HFFc6 (cell line): ENCODE measurements at places on chromosomes 5 and 9.
A peak's percentile ranks its signal among the peaks of the same experiment; 100 is the strongest.

DNA sequence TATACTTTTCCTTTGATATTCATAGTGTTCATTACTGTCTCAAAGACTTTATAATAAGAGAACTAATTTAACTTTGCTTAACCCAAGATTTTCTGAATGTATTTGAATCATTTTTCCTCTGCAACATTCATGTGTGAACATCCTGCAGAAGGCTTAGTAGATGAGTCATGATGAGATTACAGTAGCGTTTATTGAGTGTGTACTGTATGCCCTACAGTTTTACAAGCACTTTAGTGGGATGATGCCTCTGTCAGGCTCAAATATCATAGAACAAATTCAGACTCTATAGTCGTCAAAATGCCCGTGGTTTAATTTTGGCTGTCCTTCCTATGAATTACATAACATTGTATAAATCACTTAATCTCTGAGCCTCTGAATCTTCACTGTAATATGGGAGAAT, 41.2 kb downstream of the FYB1 start:
- DNase-seq = peak; percentile 78

DNA sequence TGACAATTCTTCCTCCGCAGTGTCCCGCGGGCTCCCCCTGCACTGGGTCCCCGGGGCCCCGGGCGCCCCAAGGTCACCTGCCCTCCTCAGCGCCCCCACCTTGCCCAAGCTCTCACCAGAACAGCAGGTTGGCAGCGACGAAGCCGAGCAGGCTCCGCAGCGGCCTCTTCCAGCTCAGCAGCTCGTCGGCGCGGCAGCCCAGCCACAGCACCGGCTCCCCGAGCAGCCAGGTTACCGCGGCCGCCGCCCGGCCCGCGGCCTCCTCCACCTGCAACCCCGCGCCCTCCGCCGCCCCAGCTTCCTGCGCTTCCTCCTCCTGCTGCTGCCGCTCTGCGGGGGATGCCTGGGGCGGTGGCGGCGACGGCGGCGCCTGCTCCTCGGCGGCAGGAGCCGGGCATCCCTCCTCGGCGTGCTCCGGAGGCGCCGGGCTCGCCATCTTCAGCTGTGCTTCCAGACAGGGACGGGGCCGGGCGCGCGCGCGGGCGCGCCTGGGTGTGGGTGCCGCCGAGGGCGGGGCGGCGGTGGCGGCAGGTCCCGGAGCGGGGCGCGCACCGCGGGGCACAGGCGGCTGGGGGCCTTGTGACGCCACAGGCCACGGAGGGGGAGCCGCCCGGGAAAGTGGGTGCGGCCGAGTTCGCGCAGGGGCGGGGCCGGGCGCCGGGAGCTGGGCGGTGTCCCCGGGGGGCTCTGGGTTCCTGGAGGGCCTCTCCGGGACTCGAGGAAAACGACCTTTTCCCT, at the start of gene RETREG1:
RETREG1 (minus strand) TSS at position 462 of the 738 bp plus-strand sequence; CDS start at position 436, 26 bp downstream.
- DNase-seq = no peak

- DNase-seq = no peak
These were observed 171.2 kb upstream of the DMAC1 start for GRCh38 chr9:7970681-7971330.

GRCh38 chr5:15558681-15559080, 58.7 kb downstream of the FBXL7 start:
- DNase-seq = no peak

DNA sequence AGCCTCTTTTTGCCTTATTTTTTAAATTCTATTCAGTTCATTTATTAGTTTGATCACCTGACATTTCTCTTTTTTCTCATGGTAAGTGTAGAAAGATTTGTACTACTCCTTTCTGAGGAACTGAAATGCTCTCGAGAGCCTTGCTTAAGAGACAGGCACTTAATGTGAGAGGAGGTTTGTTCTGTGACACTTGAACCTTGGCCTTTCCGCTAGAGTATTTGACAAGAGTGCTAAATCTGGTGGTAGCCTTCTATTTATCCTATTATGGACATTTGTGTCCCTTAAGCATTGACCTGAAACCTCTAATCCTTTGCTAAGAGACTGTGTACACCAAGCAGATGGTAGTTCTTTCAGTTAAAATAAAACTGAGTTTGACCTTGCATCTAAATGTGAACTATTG, 805.0 kb upstream of the PTPRD start:
- no peak for DNase-seq

- DNase-seq = no peak
These were observed 676 bp downstream of the NOL6 start for GRCh38 chr9:33472881-33473615.
